NCI-H1694 (cell line): ENCODE measurements at places on chromosomes 6 and 20.

DNA sequence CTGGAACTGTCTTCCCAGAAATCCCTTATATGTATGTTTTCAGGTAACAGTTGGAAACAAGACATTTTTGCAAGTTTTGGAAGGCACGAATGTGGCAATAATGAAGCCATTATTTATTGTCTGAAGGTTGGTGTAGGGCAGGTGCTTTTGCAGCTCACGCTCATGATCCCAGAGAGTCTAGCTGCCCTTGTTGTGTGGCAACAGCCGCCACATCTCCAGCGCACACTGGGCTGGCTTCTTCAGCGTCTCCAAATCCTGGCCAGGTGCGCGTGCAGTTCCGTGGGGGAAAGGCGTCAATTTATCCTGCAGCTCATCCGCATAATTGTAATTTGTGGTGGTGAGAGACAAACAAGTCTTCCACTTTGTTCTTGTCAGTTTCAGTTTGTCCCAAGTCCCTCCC, 71.2 kb downstream of the TRDN start:
- no peak for DNase-seq

GRCh38 chr6:18978337-18979128, 591.4 kb downstream of the RNF144B start:
- no peak for DNase-seq

- no peak for DNase-seq
These were observed 126.4 kb downstream of the BANF2 start for GRCh38 chr20:17825960-17826843.

DNA sequence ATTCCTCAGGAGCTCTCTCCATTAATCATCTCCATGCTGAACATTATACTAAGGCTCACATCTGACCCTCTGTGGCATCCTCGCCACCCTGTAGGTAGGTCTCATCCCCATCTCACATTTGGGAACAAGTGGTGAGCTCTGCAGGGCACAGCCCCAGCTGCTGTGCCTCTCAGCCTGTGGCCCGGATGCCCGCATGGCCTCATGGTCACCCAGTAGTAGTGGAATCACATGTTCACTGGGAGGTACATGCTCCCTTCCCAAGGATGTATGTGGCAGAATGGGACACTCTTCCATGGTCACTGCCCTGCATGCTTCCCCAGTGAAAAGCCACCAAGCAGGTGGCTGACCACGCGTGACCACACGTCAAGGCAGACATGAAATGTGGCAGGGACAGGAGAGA, 26.3 kb upstream of the APMAP start:
- no peak for DNase-seq

DNA sequence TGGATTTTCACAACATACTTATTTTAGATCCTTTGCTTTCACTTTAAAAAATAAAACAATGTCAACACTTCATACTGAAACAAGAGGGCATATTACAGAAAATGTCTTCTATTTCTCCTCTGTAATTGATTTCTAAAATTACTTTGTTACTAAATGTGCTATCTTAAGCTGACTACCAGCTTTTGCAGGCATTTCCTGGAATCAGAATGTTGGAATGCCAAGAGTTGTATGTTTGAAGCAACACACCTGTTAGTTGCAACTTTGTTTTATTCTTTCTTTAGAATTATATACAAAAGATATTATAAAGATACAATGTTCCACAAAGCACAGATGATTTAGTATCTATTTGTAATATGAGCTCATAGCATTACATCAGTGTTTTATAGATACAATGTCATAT, 62.5 kb upstream of the TMEM170B start:
- DNase-seq: no peak

DNA sequence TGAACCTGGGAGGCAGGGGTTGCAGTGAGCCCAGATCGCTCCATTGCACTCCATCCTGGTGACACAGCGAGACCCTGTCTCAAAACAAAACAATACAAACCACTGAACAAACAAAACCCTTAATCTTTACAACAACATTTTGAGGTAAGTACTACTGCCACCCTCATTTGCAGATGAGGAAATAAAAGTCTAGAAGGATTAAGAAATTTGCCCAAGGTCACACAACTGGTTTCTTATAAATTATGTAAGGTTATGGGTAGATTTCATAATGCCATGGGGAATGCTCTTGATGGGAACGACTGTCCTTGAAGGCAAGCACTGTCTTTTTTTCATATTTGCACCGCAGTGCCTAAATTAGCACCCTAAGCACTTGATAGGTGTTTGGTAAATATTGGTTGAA, 13.8 kb upstream of the B4GALT5 start:
- no peak for DNase-seq

- DNase-seq: no peak
These were observed 3.4 kb downstream of the MYT1 start for GRCh38 chr20:64167676-64168075.

DNA sequence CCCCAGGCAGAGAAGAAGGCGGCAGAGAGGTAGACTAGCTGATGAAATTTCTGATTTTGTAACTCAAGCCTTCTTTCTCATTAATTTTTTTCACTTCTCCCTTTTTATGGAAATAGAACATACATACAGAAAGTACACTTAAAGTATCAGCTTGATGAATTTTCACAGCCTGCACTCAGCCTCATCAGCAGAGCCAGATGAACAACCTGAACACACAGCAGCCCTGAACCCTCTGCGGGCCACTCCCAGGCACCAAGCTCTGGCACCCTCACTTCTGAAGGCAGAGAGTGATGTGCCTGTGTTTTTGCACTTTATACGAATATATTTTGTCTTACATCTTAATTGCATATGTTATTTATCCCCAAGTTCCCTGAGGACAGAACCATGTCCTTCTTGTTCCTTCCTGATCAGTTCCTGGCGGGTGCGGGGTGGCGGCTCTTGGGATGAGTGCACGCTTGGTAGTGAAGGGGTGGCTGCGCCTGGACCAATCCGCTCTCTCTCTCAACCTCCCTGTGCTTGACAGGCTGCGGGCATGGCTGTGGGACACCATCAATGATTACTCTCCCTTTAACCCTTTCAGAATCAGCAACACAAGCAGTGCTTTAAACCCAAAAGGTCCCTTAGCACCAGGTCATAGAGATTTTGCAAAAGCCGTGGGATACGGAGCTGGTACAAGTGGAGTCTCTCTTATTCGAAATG, 34.8 kb upstream of the AFDN start:
- no peak for DNase-seq

DNA sequence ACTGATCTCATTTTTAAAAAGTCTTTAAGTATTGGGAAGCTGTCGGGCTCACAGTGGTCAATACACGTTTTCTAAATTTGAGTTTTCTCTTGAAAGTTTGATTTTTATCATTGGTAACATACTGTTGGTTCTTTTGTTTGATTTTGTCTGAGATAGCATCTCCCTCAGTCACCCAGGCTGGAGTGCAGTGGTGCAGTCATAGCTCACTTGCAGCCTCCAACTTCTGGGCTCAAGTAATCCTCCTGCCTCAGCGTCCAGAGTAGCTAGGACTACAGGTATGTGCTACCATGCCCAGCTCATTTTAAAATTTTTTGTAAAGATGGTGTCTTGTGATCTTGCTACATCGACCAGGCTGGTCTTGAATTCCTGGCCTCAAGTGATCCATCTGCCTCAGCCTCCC, 9.1 kb downstream of the PPARD start:
- no peak for DNase-seq

DNA sequence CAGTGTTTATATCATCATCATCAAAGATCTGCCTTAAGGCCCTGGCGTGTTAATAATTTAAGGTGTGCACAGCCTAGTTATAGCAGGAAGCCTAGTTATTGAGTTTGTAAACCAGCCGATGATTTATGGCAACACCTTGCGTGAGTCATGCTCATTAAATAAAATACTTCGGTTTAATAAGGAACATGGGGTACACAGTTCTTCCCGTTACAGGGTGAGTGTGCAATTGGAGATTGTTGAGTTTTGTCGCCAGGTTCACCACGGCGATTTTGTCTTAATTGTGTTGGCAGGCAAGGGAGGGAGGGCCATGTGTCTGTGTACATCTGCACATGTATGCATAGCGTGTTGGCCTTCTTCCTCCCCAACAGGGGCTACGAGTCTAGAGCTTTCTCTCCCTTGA, 104.0 kb downstream of the TFAP2A start:
- DNase-seq: no peak

DNA sequence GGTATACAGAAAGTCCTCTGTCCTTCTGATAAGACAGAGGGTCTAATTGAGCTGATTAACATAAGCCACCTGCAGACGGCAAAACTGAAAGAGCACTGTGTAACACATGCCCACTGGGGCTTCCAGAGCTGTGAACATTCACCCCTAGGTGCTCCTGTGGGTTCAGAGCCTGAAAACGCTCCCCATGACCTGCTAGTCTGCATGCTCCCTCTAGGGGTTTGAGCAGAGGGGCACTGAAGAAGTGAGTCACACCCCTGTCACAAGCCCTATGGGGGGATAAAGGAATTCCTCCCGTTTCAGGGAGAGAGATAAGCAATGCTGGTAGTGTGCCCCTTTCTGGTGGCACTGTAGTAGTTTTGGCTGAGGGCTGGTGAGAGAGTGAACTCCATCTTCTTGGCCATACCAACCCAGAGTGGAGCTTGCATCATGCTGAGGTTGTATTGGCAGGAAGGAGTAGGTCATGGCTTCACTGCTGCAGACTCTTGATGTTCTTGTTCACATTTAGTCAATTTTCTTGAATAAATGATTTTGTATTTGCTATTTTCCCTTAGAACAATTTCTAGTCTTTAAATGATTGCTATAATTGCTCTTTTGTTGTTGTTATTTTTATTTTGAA, 637.5 kb upstream of the MAN1A1 start:
- DNase-seq: no peak
